ENCODE measurements at places on chromosomes 5 and 9.

GRCh38 chr9:132182314-132183091 is 20.6 kb downstream of the NTNG2 start:
- no peak for DNase-seq

DNA sequence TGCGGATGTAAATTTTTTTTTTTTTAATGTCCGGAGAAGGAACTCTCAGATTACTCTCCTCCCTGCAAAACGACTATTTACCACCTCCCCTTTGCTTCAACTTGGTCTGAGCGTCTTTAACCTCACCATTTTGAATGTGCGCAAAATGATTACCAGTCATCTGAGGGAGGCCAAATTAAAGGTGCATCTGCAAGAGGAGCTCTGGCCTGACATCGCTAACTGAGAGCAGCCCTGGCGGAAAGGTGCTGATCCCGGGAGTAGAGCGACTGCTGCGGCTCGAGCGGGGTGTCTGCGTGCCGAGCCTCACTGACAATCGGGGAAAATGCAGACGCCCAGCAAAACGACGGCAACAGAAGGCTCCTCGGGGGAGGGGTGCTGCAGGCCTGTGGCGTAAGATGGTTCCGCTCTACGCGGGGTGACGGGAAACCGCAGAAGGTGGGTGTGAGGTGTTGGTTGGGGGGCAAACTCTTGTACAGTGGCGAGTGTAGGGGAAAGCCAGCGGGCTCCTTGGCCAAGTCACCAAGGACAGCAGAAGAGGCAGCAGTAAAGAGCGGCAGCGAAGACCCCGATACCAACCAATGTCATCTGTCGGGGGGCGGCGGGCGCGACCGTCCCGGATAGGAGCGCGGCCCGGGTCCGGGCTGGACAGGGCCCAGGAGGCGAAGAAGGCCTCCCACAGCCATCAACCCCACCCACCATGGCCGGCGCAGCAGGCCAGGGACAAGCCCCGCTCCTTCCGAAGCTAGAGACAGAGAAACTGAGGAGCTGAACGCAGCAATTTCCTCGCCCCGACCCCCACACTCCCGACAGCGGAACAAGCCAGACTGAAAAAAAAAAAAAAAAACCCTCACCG is 557 bp downstream of the PJA2 start:
- DNase-seq: peak; percentile 71

- no peak for DNase-seq
Observed at GRCh38 chr9:28136113-28136512, 562.8 kb upstream of the C9orf72 start.

DNA sequence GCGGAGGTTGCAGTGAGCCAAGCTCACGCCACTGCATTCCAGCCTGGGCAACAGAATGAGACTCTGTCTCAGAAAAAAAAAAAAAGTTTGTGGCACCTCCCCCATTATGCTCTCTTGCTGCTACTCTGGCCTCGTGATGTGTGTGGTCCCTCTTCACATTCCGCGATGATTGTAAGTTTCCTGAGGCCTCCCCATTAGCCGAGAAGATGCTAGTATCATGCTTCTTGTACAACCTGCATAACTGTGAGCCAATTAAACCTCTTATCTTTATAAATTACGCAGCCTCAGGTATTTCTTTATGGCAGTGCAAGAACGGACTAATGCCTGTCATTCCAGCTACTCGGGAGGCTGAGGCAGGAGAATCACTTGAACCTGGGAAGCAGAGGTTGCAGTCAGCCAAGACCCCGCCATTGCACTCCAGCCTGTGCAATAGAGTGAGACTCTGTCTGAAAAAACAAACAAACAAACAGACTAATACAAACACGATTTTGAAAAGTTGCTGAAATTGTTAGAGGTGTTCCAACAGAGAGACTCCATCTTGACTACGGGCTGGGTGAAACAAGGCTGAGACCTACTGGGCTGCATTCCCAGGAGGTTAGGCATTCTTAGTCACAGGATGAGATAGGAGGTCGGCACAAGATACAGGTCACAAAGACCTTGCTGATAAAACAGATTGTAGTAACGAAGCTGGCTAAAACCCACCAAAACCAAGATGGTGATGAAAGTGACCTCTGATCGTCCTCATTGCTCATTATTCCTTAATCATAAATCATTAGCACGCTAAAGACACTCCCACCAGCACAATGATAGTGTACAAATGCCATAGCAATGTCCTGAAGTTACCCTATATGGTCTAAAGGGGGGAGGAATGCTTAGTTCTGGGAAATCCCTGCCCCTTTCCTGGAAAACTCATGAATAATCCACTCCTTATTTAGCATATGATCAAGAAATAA is 8.3 kb upstream of the AFF4 start:
- no peak for DNase-seq

- DNase-seq: no peak
Observed at GRCh38 chr5:156120777-156121176, 206.2 kb upstream of the SGCD start.
